ENCODE measurements at places on chromosomes 16 and 17.

GRCh38 chr16:2475413-2476344, 752 bp downstream of the TBC1D24 start:
- DNase-seq, result peak; percentile 64

DNA sequence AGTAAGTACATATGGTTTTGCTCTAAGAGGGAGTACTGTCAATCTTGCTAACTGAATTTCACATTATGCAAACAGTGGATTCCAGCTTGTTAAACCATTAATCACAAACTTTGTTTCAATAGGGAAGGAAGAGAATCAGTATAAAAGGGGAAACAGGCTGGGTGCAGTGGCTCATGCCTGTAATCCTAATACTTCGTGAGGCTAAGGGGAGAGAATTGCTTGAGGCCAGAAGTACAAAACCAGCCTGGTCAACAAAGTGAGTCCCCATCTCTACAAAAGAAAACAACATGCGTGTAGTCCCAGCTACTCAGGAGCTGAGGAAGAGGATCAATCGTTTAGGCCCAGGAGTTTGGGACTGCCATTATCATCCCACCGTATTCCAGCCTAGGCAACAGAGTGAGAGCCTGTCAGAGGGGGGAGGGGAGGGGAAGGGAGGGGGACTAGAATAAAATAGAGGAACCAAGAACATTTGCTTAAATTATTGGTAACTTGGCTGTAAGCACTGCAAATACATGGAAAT, 65.7 kb downstream of the FBXL20 start:
- no peak for DNase-seq

DNA sequence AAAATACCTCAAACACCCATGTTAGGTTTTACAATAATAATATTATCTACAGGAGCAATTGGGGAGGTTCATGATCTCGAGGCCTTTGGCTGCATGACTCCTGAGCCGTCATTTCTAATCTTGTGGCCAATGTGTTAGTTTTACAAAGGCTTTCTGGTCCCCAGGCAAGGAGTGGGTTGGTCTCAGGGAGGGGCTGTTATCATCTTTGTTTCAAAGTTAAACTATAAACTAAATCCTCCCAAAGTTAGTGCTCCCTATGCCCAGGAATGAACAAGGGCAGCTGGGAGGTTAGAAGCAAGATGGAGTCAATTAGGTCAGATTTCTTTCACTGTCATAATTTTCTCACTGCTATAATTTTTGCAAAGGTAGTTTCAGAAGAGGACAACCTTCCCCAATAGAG, 9.1 kb upstream of the CCL5 start:
- DNase-seq, result no peak

DNA sequence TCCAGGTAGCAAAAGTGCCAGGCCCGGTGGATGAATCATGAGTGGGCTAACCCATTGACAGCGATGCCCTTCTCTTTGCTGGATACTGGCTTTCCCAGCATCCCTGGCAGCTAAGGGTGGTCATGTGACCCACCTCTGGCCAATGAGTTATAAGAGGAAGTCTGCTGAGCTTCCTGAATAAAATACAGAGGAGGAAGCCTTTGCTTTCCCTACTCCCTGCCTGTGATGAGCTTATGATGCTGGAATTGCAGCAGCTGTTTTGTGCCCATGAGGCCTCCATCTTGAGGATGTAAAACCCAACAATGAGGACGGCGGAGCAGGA, 15.0 kb upstream of the ATP2A3 start:
- no peak for DNase-seq

DNA sequence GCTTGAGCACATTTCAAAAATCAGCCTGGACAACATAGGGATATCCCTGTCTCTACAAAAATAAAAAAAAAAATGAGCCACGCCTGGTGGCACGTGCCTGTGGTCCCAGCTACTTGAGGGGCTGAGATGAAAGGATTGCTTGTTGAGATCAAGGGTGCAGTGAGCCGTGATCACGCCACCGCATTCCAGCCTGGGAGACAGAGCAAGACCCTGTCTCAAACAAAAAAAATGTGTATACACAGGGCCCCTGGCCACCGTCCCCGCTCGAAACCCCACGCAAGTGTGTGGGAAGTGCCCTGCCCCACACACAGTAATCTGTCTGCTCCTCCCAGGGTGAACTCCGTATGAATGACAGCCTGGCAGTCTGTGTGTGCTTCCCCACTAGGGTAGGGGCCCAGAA, 93.0 kb upstream of the RPL38 start:
- no peak for DNase-seq

DNA sequence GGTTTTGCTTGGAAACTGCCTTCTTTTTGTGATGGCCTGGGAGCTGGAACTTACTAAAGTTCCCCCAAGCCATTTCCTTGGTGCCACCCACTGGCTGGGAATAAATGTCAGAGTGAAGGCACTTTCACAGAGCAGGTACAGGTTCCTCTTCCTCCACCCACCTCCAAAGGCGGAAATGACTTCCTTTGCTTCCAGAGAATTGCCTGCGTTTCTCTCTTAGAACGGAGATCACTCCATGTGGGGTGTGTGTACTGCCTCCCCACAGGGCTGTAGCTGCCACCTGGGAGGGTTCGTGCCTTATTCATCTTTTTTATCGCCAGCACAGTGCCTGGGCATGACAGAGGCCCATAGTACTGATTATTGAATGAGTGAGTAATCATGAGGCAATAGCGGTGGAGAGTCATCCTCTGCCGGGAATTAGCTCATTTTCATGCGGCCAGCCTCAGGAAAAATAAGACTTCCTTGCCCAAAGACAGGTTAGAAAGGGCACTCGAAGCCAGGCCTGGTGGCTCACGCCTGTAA, 32.2 kb upstream of the HAS3 start:
- peak; percentile 33 for DNase-seq

Data from hepatocyte (in vitro differentiated cells).